NCI-H2171 (cell line): ENCODE measurements at places on chromosomes 2 and 18.
A peak's percentile ranks its signal among the peaks of the same experiment; 100 is the strongest.

DNA sequence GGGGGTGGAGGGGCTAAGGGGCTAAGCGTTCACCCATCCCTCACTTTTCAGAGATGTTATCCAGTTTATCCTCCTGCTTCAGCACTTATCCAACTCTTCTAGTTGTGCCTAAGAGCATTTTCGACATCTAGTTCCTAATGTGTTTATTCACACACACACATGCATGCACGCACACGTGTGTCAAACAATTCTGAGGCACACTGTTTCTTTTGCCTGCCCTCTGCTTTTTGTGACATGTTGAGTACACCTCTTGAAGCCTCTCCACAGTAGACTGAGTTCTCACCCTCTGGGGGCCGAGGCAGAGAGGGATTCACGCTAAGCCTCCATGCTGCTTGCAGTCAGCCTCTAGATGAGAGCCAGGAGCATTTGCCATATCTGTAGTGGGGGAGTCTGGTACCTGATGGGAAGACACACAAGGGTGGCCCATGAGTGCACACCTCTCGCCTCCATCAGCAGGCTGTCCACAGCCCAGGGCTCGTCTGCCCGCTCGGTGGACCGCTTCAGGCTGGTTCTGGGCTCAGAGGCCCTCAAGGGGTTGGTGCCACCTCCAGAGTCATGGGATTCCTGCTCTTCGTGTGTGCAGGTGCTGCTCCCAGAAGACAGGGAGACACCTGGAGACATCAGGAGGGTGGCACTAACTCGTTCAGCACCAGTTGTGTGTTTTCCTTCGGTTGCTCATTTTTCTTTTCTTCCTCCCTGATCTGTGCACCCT lies 11.9 kb downstream of the TWIST2 start:
- DNase-seq = no peak

DNA sequence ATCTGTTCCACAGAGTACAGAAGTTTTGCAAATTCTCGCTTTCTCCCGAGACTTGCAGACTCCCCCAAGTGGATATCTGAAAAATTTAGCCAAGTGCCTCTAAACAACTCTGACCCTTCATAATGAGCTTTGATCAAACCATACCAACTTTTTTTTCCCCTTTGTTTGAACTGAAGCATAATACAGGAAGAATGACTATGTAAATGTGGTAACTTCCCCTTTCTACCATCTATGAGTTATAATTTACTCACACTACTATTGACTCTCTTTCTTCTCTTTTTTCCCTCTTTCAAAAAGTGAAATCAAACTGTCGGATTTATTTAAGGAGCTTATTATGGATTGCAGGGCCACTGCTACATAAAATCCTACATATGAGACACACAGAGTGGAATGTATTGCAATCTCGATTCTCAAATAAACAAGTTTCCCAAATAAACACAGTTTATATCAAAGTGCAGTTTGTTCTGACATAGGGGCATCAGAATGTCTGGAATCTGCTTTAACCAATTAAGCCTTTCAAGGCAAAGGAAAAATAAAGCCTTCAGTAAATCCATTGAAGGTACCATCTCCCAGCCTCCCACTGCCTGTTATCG lies 1.4 kb upstream of the ZNF804A start:
- DNase-seq = no peak

- DNase-seq = no peak
Observed at GRCh38 chr2:208360259-208361076, 46.1 kb upstream of the PTH2R start.

DNA sequence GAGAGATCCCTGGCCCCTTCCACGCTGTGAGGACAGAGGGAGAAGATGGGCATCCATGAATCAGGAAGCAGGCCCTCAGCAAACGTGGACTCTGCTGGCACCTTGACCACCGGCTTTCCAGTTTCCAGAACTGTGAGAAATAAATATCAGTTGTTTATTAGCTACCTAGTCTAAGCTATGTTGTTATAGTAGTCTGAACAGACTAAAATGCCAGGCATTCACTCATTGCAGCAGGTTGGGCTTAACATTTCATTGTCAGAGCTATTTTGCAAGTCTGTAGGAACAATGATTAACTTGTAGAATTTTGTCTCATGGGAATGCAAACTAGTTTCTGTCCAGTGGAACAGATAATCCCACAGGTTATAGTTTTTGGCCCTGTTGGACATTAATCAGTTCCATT lies 24.8 kb upstream of the TBC1D8 start:
- no peak for DNase-seq

- DNase-seq = no peak
Observed at GRCh38 chr2:216860426-216861137, 718 bp upstream of the TNP1 start.

DNA sequence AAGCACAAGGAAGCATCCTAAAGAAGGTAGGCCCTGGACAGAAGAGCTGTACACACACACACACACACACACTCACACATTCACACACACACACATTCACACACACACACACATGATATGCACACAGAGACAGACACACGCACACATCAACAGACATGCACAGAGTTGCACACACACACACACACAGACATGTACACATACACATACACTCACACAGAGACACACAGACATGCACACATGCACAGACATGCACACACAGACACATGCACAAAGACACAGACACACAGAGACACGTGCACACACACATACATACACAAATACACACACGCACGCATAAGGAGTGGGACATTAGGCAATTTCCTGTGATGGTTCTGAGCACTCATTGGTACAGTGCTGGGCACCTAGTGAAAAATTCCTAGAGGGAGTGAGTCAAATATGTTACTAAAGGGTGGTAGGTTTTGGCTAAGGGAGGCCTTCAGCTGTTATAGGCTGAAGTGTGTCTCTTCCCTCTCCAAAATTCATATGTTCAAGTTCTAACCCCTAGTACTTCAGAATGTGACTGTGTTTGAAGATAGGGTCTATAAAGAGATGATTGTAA lies 26.4 kb downstream of the THNSL2 start:
- no peak for DNase-seq

DNA sequence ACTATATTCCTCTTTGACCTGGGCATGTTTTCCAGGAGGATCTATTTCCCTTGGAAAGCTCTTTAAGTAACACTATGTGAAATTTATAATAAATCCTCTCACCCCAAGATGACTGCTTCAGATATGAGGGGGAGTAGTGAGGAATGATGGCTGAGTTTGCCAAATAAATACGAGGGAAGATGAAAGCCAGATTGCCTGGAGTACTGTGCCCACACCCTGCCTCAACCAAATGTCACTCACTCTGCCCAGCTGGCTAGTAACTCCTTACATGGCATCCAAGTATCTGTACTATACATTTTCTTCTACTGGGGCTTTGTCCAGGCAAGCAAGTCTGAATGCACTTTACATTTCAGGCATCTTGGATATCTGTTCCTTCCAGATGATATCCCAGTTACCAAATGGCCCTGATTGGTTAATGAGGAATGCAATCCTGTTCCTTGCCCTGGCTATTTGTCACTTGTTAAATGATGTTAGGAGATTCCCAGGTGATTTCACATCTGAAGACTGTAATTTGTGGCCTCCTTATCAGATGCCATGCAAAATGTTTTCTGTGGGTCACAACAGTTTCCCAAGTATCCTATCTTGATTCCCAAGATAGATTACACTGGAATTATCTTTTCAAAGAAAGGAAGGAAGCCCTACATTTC lies 191.8 kb downstream of the IKZF2 start:
- peak; percentile 39 for DNase-seq

DNA sequence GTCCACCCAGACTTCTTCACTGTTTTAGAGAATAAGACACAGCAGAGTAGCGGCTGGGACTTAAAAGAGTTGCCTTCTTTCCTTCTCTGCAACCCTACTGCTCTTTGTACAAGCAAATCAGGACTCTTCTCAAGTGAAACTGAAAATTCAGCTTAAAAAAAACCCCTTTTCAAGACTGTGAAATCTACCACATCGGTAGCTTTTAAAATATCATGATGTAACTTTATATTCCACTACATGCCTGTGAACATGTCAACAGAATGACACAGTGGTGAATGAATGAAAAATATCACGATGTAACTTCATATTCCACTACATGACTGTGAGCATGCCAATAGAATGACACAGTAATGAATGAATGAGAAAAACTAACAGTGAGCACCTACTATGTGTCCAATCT lies 53.4 kb downstream of the TCF4 start:
- DNase-seq = no peak

- no peak for DNase-seq
Observed at GRCh38 chr2:33735096-33735495, 136.0 kb upstream of the FAM98A start.

DNA sequence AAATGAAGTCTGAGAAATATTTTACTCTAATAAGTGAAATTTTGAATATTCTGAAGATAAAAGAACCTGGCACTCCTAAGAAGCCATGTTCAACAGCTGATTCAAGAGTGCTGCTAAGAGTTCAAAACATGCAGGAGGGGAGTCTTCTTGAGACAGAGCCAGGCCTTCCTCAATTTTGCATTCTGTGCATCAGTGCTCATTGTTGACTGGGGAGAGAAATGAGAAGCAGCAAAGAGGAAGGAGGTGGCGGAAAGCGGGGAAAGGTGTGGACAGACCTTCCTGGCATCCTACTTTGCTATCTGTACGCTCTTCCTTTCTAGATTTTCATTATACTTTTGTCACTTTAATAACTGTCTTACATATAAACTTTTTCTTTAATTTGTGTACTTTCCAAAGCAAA lies 29.7 kb upstream of the TXNDC2 start:
- DNase-seq = no peak

DNA sequence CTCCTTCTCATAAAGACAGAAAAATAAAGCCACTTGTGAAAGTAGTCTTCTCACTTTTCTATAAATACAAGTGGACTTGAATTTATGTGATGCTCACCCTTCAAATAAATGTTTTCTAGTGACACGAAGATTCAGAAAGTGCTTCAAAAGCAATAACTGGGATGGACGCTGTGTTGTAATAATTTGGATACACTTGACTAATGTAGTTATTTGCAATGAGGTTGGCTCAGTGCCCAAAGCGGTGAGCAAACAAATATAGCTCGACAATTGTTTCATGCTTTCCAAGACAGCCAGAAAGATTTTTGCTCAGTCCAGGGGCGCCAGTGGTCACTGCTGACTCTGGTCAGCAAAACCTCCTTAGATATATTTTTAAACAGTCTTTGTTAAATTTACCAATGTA lies 278.6 kb upstream of the KLHL14 start:
- no peak for DNase-seq

GRCh38 chr2:151730262-151730975 lies 3.9 kb downstream of the NEB start:
- no peak for DNase-seq

DNA sequence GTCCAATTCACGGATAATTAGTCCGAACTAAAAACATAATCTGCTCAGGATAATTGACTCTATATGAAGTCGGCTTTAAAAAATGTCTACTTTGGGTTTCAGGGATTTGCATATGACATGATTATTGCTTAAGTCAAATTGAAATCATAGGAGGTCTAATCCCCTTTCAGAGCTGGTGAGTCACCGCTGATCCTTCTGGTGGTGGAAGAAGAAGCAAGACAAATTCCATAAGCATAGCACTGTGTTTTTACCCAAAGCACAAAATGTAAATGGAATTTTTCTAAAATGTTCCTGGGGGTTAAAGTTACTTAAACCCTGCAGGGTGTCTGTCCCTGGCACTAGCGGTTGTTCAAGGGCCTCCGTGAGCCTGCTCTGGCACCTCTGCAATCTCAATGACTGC lies 460.2 kb downstream of the LRATD1 start:
- no peak for DNase-seq

DNA sequence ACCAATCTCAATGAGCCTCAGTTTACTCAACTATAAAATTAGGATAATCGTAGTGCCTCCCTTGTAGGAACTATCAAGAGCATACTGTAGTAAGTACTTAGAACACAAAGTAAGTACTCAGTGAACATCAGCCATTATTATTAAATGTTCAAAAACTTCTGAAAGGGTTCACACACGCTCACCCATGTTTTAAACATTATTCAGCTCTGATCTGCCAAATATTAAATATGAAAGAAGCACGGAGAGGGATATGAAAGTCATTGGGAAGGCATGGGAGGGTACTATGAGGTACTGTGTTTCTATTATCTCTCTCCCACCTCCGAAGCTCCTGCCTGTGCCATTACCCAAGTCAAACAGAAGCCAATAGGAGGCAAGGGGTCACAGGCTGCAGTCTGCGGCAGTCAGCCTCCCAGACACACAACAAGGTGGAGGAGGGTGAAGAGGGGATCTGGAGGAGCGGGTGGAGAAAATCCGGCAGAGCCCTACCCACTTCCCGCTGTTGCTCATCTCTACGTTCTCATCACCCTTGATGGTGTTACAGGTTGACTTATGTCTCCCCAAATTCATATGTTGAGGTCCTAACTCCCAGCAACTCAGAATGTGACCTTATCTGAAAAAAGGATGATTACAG lies 2.0 kb upstream of the TBC1D8 start:
- no peak for DNase-seq

DNA sequence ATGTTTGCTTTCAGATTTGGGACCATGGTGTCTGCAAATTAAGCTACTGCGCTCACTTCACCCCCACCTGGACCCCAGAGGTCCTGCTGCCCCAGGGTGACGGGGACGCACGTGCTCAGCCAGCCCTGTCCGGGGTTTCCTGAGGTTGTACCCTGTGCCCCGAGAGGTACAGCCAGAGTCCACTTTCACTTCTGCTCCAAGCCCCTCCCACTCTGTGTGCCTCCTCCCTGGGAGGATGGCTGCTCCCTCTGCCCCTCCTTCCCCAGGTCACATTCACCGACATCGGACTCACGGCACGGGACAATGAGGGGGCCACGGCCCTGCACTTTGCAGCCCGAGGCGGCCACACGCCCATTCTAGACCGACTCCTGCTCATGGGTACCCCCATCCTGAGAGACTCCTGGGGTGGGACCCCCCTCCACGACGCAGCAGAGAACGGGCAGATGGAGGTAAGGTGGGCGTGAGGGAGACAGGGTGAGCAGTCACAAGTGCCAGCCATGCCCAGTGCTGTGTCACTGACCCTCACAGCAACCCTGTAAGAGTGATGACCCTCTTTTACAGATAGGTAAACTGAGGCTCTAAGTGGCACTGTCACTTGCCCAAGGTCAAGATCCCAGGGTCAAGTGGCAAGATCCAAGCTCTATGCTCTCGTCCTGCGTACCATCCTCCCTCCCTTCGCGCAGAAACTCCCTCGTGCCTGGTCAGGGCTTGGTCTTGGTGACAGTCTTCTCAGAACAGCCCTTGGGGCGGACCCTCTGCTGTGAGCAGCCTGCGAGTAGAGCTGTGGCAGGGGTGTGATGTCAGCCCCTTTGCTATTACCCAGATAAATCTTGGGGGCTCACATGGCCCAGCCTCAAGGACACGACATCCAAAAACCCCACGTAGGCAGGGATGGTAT lies 7.6 kb downstream of the ESPNL start:
- no peak for DNase-seq

DNA sequence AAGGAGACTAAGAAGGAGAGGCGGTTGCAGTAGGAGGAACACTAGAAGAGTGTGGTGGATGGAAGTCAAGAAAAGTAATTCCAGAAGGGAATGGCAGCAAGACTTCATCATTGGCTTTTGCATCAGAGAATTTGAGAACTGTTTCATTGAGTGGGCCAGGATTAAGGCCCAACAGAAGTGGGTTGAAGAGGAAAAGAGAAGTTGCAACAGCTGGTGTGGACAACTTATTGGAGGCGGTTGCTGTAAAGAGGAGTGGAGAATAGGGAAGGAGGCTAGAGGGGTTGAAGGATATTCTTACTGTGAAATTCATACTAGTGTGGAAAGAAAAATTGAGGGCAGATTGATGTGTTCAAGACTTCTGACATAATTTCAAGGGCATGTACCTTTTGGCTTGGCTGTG lies 168.7 kb upstream of the FN1 start:
- no peak for DNase-seq
